ENCODE measurements at places on chromosomes 2 and 18. TPM values are rescaled to one million over a fixed set of nuclear protein-coding genes. Genes with fewer than 3 reads are reported as not detected.

Gene CAPN14
- total RNA-seq: 0.54 TPM

Gene ZSWIM2
- total RNA-seq: not detected

- H3K27me3 ChIP-seq: no peaks in the 10 kb centered on the region
- DNase-seq: peak; percentile 58
- H3K27ac ChIP-seq: no peak overlapping the region
- no peaks in the 10 kb centered on the region for H3K36me3 ChIP-seq
- H3K4me1 ChIP-seq: peaks cover 17% of the 10 kb centered on the region
These were observed 265.3 kb upstream of the PKDCC start for GRCh38 chr2:41782306-41783158.

DNA sequence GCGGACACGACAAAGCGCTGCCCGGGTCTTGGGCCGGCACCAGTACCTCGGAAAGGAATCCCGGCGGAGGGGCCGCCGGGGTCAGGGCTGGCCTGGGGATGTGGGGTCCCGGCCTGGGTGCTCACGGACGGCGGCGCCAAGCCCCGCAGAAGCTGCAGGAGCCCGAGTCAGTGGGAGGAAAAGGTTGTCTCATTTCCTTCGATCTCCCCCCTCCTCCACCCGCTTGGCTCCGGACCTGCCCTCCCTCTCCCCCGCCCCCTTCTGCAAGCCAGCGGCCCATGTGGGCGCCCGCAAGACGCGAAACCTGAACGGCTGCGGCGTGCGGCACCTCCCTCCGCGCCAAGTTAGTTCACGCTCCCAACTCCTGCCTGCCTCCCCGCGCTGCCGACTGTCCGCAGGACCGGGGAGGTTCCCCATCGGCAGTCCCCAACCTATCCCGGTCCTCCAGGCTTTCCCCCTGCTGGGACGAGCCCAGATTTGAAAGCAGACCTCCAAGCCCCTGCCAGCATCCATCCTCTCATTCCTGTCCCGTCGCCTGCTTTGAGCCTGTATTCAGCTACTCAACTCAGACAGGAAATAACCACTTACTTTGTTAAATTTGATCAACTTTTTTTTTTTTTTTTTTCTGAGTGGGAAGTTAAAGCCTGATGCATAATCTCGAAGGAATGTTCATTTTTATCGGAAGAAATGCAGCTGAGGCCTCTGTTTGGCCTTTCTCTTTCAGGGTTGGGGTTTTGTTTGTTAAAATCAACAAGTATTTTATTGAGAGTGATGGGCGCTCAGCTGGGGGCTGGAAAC lies at the start of gene EVA1A:
Gene EVA1A (minus strand): TSS at position 172 of the 798 bp plus-strand sequence. CDS start 42,799 bp downstream, outside the sequence.
- H3K27me3 ChIP-seq: peaks cover 26% of the 10 kb centered on the region
- H3K27ac ChIP-seq: no peak within 1 kb of the TSS
- peaks cover 16% of the 10 kb centered on the region for H3K4me1 ChIP-seq

GRCh38 chr2:127551221-127551930 lies 15.9 kb downstream of the MYO7B start:
- H3K4me1 ChIP-seq: 0 out of 2 replicates have a peak, but pooled peaks cover 3% of the 10 kb centered on the region
- H3K27me3 ChIP-seq: no peaks in the 10 kb centered on the region
- H3K27ac ChIP-seq: no peak overlapping the region

- no peaks in the 10 kb centered on the region for H3K4me1 ChIP-seq
- no peak for DNase-seq
- peaks cover 39% of the 10 kb centered on the region for H3K36me3 ChIP-seq
- no peak overlapping the region for H3K4me3 ChIP-seq
These were observed 18.9 kb downstream of the SLC20A1 start for GRCh38 chr2:112664689-112665088.

GRCh38 chr18:26434887-26435286 lies 113.5 kb downstream of the KCTD1 start:
- H3K4me1 ChIP-seq: peaks cover 2% of the 10 kb centered on the region
- H3K4me3 ChIP-seq: no peak overlapping the region
- no peak for DNase-seq
- H3K27me3 ChIP-seq: no peaks in the 10 kb centered on the region
- H3K27ac ChIP-seq: no peak overlapping the region
